Gastroesophageal sphincter (tissue), 4 donors: ENCODE measurements at places on chromosomes 6 and 20. TPM values are rescaled to one million over a fixed set of nuclear protein-coding genes. Genes with fewer than 3 reads are reported as not detected.

Gene AGER
- 1.8 TPM for total RNA-seq

Gene PGC
- total RNA-seq, result not detected

Gene PPP1R16B
- 5.4 TPM for total RNA-seq

Gene MUC22
- total RNA-seq, result not detected

Gene ULBP2
- total RNA-seq, result not detected

- ATAC-seq, result no peak
- no peak overlapping the region for H3K4me3 ChIP-seq
- H3K36me3 ChIP-seq, result no peaks in the 10 kb centered on the region
- H3K4me1 ChIP-seq, result no peaks in the 10 kb centered on the region
Observed at GRCh38 chr6:36805917-36806316, 33.3 kb downstream of the CPNE5 start.

GRCh38 chr20:3046677-3047462 is 1.0 kb downstream of the MRPS26 start:
- H3K4me3 ChIP-seq, result peak overlapping the region; percentile 79
- no peaks in the 10 kb centered on the region for H3K27me3 ChIP-seq

DNA sequence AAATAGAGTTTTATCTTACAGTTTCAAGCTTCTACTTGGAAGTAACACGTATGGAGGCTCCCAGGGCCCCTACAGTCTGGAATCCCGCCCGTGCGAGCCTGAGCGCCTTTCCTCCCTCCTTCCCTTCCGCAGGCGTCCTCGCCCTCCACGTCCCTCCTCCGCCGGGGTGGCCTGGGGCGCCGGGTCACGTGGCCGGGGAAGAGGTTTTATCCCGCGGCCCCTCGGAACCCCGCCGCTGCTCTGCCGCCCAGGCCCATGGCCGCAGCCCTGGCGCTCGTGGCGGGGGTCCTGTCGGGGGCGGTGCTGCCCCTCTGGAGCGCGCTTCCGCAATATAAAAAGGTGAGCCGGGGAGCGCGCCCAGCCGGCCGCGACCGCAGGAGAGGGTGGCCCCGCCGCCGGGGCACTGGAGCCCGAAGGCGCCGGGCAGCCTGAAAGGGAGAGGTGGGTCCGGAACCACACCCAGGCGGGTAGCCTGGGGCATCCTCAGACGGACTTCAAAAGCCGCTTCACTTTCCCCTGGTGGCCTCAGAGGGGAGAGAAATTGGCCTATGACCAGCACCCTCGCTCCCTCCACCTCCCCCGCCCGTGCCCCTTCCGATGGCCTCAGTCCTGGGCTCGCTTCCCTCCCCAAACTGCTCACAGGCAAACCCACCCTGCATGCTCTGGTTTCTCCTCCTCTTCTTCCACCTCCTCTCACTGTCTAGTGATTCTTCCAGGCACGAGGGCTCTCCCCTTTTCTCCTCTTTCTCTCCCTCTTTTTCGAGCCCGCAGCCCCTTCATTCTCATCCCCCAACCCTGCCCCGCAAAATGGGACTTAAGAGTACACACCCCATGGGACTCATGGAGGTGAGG is at the start of gene CLPSL2:
TSS of gene CLPSL2 (plus strand) at position 235 of the 852 bp plus-strand sequence. CDS start at position 256, 21 bp downstream.
- H3K4me1 ChIP-seq, result peaks cover 5% of the 10 kb centered on the region
- H3K4me3 ChIP-seq, result peak within 1 kb of the TSS; percentile 47
- no peak within 1 kb of the TSS for H3K27ac ChIP-seq
- ATAC-seq, result no peak

GRCh38 chr6:155493694-155494143 is 38.1 kb upstream of the NOX3 start:
- H3K4me3 ChIP-seq, result no peak overlapping the region
- H3K27me3 ChIP-seq, result no peaks in the 10 kb centered on the region
- H3K4me1 ChIP-seq, result peaks cover 14% of the 10 kb centered on the region
- ATAC-seq, result peak; percentile 91

GRCh38 chr6:137001977-137002302 is 42.8 kb downstream of the IL20RA start:
- H3K4me1 ChIP-seq, result no peaks in the 10 kb centered on the region
- H3K27ac ChIP-seq, result no peak overlapping the region
- peaks cover 8% of the 10 kb centered on the region for H3K27me3 ChIP-seq
- ATAC-seq, result no peak
- H3K4me3 ChIP-seq, result no peak overlapping the region

DNA sequence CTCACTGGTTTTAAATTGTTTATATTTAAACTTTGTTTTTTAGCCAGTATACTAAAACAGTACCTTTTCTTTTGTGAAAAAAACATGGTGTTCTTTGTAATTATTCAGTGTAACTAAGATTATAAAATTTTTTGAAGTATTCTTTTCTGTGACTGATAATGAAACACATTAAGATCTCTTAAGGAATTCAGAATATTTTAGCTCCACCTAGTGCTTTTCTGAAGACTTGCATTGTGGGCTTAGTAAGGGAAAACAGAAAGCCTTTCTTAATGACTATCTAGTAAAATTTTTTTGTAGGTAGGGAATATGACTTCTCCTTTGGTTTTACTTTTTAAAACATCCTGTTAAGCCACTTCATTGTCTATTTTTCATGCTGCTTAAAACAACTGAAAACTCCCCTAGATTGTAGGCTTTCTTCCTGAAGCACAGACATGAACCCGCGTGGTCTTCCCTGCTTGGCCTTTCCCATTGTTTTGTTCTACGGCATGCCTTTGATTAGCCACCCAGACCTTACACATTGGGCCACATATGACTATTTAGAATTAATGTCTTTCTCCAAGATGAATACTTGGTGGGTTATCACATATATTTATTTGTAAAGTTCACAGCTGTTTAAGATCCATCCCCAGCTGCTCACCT is 72.1 kb downstream of the AFDN start:
- H3K36me3 ChIP-seq, result peaks cover 22% of the 10 kb centered on the region
- H3K27me3 ChIP-seq, result no peaks in the 10 kb centered on the region
- H3K4me1 ChIP-seq, result no peaks in the 10 kb centered on the region
- H3K27ac ChIP-seq, result no peak overlapping the region
- no peak for ATAC-seq

- peak overlapping the region; percentile 14 for H3K27ac ChIP-seq
- no peaks in the 10 kb centered on the region for H3K27me3 ChIP-seq
- ATAC-seq, result no peak
- no peak overlapping the region for H3K4me3 ChIP-seq
- peaks cover 34% of the 10 kb centered on the region for H3K4me1 ChIP-seq
- H3K36me3 ChIP-seq, result no peaks in the 10 kb centered on the region
Observed at GRCh38 chr20:51416532-51417249, 125.8 kb downstream of the NFATC2 start.

GRCh38 chr6:7542874-7543624 is 1.6 kb downstream of the DSP start:
- H3K27ac ChIP-seq, result peak overlapping the region; percentile 71
- peaks cover 86% of the 10 kb centered on the region for H3K27me3 ChIP-seq
- peak overlapping the region; percentile 60 for H3K4me3 ChIP-seq
- peak; percentile 54 for ATAC-seq

DNA sequence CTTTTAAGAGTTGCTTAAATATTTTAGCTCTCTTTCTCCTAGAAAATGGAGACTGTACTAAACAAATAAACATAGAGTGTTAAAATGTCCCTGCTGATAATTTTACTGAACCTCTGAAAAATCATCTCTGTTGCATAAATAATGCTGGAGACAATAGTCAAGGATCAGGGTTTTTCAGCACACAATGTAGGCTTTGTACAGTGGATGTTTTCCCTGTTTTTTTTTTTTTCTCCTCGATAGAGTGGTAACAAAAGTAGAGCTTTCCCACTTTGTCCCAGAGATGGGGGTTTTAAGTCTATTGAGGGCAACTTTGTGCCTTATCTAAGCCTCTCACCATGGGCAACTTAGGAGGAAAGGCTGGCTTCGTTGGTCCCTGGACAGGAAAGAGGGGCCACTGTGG is 222.6 kb upstream of the HDDC2 start:
- no peak for ATAC-seq
- H3K27ac ChIP-seq, result no peak overlapping the region
- no peaks in the 10 kb centered on the region for H3K4me1 ChIP-seq
- H3K4me3 ChIP-seq, result no peak overlapping the region

DNA sequence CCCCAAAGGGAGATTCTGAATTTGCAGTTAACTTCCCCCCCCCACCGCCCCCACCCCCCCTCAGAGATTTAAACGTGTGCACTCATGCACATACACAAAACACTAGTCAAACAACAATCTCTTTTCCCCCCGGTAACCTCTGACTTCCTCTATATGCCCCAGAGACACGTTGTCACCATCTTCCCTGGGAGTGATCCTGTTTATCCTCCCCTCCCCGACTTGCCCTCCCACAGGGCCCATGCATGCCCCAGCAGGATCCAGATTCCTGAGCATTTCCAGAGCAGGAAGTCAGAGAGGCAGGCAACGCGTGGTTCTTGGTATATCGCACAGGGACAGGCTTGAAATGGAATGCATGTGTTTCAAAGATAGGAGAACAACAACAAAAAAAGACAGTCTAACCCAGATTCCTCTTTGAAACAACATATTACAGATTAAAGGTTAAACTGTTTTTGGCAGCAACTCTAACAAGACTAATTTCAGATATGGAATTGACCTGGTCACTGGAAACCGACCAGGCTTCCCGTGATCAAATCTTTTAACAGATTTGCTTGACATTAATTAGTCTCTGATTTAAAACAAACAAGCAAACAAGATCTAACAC is 1.3 kb downstream of the BLCAP start:
- H3K4me3 ChIP-seq, result peak overlapping the region; percentile 83

DNA sequence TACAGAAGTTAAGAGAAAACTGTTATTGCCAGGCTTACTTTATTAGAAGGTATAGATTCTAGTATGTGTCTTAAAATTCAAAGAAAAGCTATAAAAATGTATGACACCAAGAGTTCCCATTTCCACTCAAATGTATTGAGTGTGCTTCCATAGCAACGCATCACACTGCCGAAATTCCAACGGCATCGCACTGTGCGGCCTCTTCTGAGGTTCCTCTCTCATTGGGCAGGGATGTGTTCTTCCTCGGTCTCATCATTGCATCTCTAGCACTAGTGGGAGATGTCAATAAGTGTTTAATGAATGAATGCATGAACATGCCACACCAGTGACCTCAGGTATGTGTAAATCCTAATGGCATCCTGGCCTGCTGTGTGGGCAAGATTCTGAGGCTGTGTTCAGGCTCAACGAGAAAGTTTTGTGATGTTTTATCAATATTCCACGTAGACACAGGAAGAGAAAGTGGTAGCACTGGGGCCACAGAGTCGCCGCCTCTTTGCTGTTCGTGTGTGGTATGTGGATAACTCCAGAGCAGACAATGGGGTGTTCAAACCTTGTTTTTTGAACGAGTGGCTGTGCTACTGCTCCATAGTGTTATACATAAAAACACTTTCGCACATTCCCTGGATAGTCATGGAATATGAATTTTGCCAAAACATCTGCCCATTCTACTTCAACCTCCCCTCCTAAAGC is 171.6 kb downstream of the ADGB start:
- H3K36me3 ChIP-seq, result no peaks in the 10 kb centered on the region
- peak overlapping the region; percentile 32 for H3K27ac ChIP-seq

- H3K27ac ChIP-seq, result peak overlapping the region; percentile 56
- peak; percentile 35 for ATAC-seq
- no peak overlapping the region for H3K4me3 ChIP-seq
- H3K36me3 ChIP-seq, result peaks cover 66% of the 10 kb centered on the region
Observed at GRCh38 chr6:31558631-31559500, 11.5 kb downstream of the NFKBIL1 start.

- no peak overlapping the region for H3K4me3 ChIP-seq
- no peaks in the 10 kb centered on the region for H3K27me3 ChIP-seq
- no peak overlapping the region for H3K27ac ChIP-seq
- no peaks in the 10 kb centered on the region for H3K4me1 ChIP-seq
- ATAC-seq, result no peak
Observed at GRCh38 chr6:52157301-52157941, 28.8 kb upstream of the IL17A start.

GRCh38 chr6:133184798-133185372 is 56.3 kb upstream of the EYA4 start:
- no peak overlapping the region for H3K4me3 ChIP-seq
- H3K27ac ChIP-seq, result no peak overlapping the region
- H3K4me1 ChIP-seq, result no peaks in the 10 kb centered on the region
- H3K27me3 ChIP-seq, result no peaks in the 10 kb centered on the region

DNA sequence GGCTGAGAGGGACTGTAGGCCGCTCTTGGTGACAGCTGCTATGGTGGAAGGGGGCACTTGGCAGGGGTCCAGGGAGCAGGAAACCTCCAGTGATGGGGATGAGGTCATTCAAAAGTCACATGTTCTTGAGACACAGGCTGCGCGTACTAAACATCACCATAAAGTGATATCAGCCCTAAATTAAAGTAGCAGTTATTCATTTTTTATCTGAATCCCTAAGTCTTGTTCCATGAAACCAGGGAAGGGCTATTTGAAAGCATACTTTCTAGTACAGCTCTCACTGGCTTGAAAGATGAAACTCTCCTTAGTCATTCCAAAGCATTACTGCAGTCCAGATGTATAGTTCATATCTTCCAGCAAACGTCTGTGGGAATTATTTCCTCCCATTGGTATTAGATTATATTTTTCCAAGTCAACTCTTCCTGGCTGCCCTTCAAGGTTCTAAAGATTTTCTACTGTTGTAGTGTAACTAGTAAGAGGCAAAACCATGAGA is 373.1 kb downstream of the CD109 start:
- H3K4me1 ChIP-seq, result peaks cover under 1% of the 10 kb centered on the region
- no peak overlapping the region for H3K27ac ChIP-seq
- ATAC-seq, result no peak
- no peaks in the 10 kb centered on the region for H3K27me3 ChIP-seq

- no peak for ATAC-seq
- H3K27ac ChIP-seq, result no peak overlapping the region
- H3K4me3 ChIP-seq, result no peak overlapping the region
- no peaks in the 10 kb centered on the region for H3K36me3 ChIP-seq
Observed at GRCh38 chr20:15310361-15310760, 972.9 kb upstream of the FLRT3 start.

DNA sequence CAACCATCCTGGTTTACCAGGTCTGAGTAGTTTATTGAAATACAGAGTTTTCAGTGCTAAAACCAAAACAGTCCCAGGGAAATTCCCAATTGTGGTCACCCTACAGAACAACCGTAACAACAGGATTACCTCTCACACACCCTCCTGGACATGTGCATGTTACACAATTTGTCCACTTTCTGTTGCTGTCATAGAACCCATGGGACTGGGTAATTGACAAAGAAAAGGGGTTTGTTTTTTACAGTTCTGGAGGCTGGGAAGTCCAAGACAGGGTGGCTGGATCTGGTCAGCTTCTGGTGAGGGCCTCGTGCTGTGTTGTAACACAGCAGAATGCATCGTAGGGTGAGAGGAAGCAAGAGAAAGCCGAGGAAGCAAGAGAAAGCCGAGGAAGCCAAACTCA is 9.1 kb upstream of the ADA start:
- no peak for ATAC-seq
- no peaks in the 10 kb centered on the region for H3K36me3 ChIP-seq
- no peaks in the 10 kb centered on the region for H3K4me1 ChIP-seq
- H3K27ac ChIP-seq, result no peak overlapping the region

DNA sequence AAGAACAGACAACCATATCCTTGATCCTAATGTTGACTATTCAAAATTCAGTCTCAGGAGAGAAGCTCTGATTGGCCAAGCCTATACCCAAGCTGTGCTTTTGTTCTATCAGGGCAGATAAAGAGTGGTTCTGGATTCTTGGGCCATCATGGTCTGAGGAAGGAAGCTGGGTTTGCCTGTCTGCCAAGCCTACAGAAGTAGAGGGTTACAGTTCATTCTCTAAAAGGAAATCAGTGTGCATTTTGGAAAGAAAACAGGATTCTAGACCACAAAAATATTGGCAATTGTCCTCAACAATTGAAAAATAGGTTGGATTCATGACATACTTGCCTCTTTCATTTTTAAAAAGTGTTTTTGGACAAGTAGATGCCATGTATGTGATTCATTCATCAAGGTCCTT is 145.4 kb upstream of the BMP2 start:
- no peaks in the 10 kb centered on the region for H3K27me3 ChIP-seq
- H3K36me3 ChIP-seq, result no peaks in the 10 kb centered on the region
- H3K4me3 ChIP-seq, result no peak overlapping the region
- no peak overlapping the region for H3K27ac ChIP-seq
- no peak for ATAC-seq

GRCh38 chr6:96276305-96276704 is 245.3 kb upstream of the UFL1 start:
- no peak overlapping the region for H3K27ac ChIP-seq
- H3K27me3 ChIP-seq, result no peaks in the 10 kb centered on the region
